ENCODE measurements at places on chromosomes 7 and 10.

- peak; percentile 64 for DNase-seq
Measured at GRCh38 chr7:50339990-50340500, 35.5 kb downstream of the IKZF1 start.

- DNase-seq, result no peak
Measured at GRCh38 chr10:58734664-58735063, 222.0 kb downstream of the BICC1 start.

DNA sequence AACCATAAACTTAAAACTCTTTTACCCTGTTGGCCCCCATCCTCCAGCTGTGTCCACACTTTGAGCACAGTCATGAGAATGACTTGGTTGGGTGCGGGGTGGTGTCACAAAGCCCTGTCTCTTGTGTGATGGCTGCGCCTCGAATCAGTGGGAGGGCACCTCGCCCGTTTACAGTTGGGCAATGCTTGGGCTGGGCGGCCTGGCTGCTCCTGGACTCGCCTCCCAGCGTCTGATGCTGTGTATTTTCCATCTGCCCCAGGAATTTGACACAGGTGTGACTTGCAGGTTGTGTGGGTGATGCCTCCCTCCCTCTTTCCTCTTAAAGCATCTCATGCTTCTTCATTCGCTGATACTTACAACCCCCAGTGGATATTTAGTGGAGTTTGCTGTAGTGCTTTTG lies 33.7 kb downstream of the CHST12 start:
- DNase-seq, result no peak

GRCh38 chr7:46603780-46604179 lies 682.7 kb upstream of the IGFBP3 start:
- no peak for DNase-seq

DNA sequence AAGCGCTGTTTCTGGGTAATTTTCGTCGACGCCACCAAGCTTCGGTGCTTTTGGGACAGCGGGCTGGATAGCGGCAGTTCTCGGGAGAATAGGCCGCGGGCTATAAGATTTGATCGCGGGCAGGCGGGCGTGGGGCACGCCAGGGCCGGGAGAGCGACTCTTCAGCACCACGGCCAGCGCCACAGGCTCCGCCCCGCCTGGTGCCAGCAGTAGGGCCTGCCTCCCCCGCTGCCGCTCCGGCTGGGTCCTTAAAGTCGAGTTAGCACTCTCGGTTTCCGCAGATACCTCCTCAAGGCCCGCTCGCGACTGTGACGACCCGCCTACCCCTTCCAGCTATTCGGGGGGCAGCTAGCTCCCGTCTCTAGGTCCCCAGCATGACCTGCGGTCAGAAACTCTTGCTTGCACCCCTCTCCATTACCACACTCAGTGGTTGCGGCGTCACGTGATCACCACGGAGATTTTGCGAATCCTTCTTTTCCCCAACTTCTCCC lies 9.4 kb downstream of the NXPH1 start:
- peak; percentile 66 for DNase-seq

- DNase-seq, result peak; percentile 66
Measured at GRCh38 chr10:100510533-100511308, 8.9 kb downstream of the SEC31B start.

- no peak for DNase-seq
Measured at GRCh38 chr7:113267885-113268284, 149.5 kb upstream of the SMIM30 start.

DNA sequence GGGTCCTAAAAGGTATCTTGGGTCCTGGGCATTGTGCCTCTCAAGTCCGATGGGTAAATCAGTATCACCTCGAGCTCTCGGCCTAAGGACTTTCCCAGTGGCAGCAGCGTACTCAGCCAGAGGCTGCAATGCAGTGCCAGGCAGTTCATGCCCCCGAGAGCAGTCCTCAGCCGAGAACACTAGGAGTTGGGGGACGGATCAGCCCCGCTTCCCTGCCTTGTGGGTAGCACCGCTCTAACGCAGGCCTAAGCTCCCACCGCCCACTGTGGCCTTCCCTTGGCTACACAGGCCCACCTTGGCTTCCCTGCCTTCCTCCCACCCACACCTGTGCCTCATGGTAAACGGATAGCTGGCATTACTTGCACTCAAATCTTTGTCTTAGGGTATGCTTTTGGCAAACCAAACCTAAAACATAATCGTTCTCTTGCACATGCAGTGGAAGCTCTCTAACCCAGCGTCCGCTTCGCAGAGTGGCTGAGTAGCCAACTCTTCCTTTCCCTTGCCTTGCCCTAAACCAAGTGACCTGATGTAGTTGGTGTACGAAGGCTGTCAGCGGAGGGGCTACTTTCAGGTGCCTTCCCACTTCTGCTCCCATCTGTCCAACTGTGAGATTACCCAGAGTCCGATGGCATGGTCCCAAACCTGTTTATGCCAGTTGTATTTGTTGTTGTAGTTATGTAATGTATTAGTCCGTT lies 73.2 kb upstream of the CHST15 start:
- no peak for DNase-seq

DNA sequence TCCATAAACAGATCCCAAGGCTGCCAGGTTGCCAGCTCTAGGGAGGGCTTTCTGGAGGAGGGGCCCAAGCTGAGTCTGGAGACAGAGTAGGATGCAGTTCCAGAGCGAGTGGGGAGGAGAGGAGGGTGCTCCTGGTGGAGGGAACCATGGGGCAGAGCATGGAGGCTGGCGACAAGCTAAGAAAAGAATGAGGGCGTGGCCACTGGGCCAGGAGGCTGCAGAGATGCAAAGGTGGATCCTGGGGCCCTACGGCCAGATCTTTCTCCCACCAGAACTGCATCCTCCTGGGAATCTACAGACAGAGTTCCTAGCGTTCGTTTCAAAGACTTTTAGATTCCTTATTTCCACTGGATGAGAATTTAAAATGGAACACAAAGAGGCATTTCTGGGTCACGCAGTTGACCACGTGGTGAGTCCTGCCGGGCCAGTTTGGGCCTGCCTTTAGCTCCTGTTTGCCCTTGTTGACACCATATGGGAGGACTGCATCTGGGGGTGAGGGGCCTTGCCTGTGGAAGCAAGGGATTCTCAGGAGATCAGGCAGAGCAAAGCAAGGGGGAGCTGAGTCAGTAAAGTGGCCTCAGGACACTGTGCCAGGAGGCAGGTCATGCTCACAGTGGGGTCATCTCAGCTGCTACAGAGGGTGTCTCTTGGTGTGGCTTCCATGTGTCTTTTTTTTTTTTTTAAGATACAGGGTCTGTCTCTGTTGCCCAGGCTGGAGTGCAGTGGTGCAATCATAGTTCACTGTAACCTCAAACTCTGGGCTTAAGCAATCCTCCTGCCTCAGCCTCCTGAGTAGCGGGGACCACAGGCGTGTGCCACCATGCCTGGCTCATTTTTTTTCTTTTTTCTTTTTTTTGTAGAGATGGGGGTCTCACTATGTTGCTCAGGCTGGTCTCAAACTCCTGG lies 137.8 kb downstream of the SH3PXD2A start:
- DNase-seq, result no peak

DNA sequence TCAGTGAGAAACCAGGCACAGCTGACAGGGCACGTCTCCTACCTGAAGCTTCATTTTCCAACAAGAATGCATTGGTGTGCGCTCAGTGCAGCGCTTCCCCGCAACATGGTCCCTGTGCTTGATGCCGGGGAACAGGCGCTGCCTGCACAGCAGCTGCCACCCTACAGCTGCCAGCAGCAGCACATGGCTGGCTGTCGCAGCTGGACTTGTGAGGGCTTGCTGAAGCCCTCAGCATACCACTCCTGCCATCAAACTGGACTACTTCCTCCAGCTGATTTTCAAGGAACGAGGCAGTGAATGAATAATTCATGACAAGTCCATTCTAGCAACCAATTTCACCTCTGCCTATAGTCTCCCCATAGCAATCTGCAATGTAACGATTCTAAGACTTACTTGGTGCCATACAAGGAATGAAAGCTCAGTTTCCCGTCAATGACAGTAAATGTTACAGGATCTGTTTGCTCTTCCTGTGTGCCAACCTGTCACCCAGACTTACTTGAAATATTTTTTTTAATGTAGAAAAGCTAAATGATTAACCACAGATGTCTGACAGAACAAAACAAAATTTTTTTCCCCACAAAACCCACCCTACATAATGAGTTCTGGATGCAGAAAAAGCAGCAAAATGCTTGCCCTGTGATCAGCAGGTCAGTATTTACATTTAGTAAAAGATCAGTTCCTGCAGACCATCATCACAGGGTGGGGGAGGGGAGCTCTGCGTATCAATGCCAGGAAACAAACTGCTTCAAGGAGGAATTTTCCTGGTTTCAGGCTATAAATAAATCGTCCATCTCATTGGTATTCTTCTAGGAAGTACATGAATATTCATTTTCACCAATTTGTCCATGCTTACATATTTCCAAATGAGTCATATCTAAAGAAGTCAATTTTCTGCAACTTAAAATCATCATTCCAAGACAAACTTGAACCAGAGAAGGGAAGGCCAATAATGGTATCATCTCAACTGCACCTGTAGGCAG lies 140.6 kb downstream of the ALOX5 start:
- DNase-seq, result no peak

- DNase-seq, result no peak
Measured at GRCh38 chr7:29641651-29642050, 78.0 kb downstream of the PRR15 start.

GRCh38 chr7:106257752-106258151 lies 27.0 kb downstream of the NAMPT start:
- DNase-seq, result no peak

DNA sequence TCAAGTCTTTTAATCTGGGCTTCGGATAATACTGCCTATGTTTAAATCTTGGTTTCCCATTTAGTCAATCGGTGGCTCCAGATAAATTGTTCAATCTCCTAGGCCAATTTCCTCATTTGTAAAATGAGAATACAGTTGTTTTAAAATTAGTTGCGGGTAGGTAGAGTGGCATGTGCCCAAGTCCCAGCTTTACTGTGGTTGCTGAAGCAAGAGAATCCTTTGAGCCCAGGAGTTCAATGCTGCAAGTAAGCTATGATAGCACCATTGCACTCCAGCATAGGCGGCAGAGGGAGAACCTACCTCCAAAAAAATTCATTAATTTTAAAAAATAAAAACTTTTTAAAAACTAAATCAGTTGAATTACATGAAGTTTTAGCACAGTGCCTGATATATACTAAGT lies 7.3 kb downstream of the RNF216 start:
- DNase-seq, result no peak

GRCh38 chr7:128906001-128906765 lies 4.3 kb downstream of the KCP start:
- DNase-seq, result no peak

- DNase-seq, result no peak
Measured at GRCh38 chr7:6121141-6121540, 90.0 kb downstream of the ANKRD61 start.

DNA sequence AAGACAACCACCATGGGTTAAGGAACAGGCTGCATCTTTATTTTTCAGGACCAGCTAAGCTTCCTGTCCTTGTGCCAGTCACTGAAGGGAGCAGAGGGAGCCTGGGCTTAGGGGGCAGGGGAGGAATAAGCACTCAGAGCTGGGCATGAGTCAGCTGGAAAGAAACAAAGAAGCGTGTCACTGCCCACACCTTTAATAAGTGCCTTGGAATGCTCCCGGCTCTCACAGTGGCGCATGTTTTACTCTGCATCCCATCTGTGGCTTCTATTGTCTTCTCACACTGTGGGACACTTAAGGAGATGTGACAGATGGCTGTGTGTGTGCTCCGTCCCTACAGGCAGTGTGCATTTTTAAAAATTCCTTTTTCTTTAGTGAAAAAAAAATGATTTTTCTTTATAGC lies 71.7 kb downstream of the MTURN start:
- DNase-seq, result no peak
